ENCODE measurements at places on chromosomes 11 and 22.

DNA sequence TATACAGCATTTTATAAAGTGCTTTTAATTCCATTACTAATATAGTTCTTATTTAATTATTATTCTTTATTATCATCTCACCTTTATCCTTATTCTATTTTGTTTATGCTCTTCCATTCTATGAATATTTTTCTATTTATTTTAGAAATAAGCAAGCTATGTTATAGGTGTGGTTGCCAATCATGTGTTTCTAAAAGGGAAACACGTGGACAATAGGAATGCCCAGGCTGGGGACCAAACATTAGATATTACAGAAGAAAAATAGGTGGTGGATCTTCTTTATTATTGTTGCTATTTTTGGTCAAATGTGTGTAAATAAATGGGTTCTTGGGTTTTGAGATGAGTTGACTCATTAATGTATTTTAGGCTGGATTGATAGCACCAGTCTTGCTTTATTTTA is 438.3 kb downstream of the RAB38 start:
- DNase-seq = no peak

GRCh38 chr11:115996125-115996807 is 492.1 kb upstream of the CADM1 start:
- no peak for DNase-seq

GRCh38 chr11:14234446-14234845 is 124.5 kb downstream of the RRAS2 start:
- no peak for DNase-seq

- DNase-seq = no peak
Measured at GRCh38 chr22:49158741-49159564, 668.7 kb downstream of the BRD1 start.

GRCh38 chr11:108945341-108945740 is 280.5 kb downstream of the DDX10 start:
- no peak for DNase-seq

- no peak for DNase-seq
Measured at GRCh38 chr11:72962084-72962483, 147.9 kb downstream of the ATG16L2 start.

DNA sequence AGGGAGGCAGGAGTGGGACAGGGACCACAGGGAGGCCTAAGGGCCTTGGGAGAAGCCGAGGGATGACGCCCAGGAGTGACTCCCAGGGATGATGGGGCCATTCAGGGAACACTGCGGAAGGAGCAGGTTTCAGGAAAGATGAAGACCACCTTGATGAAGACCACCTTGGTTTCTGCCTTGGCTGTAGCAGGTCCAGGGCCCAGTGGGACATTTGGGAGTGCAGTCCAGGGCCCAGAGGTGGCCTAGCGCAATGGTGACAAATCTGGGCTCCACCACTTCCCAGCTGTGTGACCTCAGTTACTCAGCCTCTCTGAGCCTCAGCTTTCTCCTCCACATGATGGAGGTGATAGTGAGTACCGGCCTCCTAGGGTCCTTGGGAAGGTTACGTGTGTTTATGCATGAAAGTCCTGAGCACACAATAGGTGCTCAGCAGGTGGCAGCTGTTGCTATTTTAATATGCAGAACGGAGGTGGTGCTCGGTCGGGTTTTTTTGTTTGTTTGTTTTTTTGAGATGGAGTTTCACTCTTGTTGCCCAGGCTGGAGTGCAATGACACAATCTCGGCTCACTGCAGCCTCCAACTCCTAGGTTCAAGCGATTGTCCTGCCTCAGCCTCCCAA is 770 bp downstream of the TSGA10IP start:
- no peak for DNase-seq

- no peak for DNase-seq
Measured at GRCh38 chr11:9151631-9152030, 60.2 kb upstream of the SCUBE2 start.

DNA sequence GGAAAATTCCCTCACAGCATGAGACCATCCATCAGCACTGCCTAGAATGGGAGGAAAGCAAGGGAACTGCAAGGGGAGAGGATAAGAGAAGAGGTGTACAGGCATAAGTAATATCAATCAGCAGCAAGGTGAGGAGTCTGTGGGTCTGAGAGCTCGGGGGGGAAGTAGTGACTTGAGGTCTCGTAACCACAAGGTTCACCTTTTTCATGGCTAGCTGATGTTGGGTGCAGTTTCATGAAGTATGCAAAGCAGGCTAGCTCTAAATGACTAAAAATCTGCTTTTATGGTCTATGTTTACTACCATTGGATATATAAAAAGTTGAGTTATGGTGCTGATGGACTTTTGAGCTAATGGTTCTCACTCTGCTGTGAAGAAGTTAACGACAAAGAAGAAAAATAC is 35.8 kb downstream of the OR4C6 start:
- DNase-seq = no peak

- no peak for DNase-seq
Measured at GRCh38 chr11:88306785-88307184, 30.8 kb downstream of the CTSC start.

GRCh38 chr11:117690484-117691217 is 106.4 kb downstream of the DSCAML1 start:
- no peak for DNase-seq

DNA sequence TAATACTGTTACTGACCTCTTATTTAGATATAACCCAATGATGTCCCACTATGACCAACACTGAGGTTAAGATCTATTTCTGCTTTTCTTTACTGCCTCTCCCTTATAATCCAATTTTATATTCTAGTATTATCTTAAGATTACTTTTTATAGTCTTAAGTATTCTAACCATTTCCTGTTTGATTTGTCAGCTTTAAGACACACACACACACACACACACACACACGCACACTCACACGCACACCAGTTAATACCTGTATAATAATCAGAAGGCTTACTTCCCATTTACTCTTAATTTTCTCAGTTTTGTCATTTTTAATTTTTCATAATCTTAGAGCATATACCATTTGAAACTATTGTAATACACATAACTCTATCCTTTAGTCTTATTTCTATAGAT is 226.0 kb upstream of the C11orf87 start:
- DNase-seq = no peak

DNA sequence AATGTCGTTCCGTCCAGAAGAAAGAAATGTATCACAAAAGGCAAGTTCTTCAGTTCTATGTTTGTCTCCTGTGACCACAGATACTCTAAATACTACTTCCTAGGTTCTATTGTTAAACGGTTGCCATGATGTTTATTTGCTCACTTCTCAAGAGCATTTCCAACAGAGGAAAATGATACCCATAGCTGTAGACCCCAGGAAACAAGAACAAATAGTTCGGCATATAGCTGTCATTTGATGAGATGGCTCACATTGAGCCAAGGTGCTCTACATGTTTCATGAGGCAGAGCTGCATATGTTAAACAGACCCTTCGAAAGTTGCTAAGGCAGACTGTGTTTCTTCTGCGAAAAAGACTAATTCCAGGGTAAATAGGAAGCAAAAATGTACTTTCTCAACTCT is 15.4 kb upstream of the ANGPTL5 start:
- DNase-seq = no peak

GRCh38 chr22:44947049-44947448 is 62.8 kb downstream of the PHF21B start:
- no peak for DNase-seq

DNA sequence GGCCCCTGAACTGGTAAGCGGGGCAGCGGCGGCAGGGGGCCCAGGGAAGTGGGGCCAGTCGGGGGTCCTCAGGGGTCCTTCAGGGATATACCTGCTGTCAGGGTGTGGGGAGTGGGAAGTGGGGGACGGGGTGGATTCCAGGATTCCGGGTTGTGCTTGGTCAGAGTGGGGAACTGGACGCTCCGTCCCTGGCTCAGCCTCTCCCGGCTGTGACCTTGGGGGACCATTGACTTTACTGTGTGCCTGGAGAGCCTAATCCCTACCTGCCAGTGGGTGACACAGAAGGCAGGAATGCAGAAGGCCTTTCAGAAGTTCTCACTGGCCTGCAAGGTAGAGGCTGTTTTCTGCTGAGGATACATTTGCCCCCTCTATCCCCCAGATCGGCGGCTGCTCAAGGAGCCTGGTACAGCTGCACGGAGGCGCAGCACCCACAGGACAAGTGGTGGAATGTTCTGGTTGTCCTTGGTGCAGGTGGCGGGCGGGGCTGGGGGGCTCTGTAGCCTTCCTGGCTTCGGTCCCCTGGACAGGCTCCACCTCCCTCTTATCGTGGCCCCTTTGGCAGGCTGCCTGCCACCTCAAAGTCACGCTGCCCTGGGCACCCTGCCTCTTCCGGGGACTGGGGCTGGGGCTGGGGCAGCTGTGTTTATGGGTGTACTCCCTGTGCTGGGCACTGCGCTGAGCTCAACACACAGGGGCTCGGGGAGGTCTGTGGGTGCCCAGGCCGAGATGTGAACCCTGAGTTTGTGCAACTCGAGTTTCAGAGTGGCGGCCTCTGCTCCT is 18.4 kb downstream of the KCNQ1 start:
- DNase-seq = no peak

GRCh38 chr22:49423125-49423650 is 404.5 kb downstream of the BRD1 start:
- DNase-seq = no peak

GRCh38 chr11:61279934-61280659 is 15.0 kb downstream of the VWCE start:
- DNase-seq = peak; percentile 75

GRCh38 chr11:45847911-45848316 is 639 bp downstream of the CRY2 start:
- DNase-seq = no peak

GRCh38 chr11:88115828-88116755 is 59.2 kb downstream of the RAB38 start:
- no peak for DNase-seq

DNA sequence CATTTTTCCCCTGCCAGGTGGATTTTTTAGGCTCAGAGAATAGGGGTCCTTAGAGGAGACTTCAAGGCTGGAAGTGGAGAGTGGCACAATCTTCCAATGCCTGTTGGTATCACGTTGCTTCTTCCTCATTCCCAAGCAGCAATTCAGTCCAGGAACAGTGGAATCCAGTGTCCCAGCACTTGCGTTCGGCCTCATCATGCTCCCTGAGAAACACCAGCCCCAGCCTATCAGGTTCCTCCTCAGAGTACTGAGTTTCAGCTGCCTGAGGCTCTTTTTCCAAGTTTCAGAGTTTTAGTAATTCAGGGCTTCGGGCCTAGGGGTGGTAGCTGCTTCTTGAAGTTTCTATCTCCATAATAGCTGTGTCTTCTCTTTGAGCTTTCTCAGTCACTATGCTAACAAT is 31.9 kb upstream of the NRGN start:
- no peak for DNase-seq

DNA sequence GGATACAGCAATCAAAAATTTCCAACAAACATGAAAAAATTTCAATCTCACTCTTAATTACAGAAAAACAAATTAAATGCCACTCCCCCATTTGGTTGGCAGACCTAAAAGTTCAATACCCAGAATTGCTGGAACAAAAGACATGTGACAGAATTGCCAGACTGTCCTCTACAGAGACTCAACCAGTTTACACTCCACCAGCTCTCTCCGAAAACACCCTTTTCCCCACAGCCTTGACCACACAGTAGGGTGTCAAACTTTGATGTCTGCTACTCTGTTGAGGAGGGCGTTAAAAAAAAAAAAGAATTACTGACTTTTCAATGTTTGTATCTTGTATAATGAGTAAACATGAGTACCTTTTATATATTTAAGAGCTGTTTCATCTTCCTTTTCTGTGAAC is 44.7 kb upstream of the YPEL1 start:
- no peak for DNase-seq

- DNase-seq = no peak
Measured at GRCh38 chr22:28736301-28737155, 5.1 kb downstream of the CHEK2 start.

DNA sequence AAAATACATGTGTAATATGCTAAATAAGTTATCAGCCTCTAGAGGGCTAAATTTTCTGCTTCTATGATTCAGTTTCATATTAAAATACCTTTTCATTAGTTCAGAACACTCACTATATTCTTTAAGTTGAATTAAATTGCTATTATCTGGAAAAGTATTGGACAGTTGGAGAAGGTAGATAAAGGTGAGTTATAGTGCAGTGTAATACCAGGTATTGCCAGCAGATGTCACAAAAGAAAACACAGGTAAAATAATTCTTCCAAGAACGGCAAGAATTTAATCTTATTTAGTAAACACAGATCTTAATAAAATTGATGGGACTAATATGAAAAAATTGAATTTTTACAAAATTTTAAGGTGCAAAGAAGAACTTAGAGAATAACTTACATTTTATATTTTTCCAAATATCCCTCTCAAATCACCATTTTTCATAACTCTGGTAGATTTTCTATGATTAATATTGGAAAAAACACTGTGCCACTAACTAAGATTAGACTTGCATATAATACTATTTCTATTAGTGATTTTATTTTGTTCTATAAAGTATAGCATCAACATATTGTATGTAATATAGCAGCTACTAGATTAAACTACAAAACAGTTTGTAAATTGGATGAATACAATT is 1.7 kb upstream of the LRRC4C start:
- no peak for DNase-seq

DNA sequence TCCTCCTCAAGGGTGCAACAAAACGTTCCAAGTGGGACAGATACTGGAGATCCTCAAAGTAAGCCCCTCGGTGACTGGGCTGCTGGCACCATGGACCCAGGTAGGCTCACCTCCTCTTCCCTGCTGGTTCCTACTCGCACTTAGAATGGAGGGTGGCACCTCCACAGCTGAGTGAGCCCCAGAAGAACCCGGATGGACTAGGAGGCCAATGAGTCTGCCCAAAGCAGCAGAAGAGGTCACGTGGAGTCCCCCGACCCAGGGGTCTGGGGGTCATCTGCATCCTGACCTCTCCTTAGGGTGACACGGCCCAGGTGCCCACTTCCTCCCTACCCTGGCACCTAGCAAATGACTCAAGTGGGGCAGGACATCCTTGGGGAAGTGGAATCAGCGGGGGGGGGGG is 4.4 kb downstream of the APOL1 start:
- no peak for DNase-seq

DNA sequence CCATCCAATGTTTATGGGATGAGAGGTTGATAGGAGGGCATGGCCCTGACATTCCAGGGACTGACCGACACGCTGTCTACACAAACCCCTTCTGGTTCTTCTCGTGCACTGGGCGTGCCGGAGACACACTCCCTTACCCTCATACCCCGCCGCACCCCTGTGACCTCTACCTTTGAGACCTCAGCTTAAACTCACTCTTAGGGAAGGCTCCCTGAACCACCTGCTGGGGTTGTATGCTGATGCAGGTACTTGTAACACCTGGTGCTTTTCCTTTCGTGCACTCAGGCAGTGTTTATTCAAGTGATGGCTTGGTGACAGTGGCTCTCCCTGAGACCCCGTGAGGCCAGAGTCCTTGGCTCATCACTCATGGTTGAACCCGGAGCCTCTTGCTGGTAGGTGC is 12.0 kb downstream of the PPARA start:
- DNase-seq = no peak

GRCh38 chr22:26463688-26464087 is 19.9 kb downstream of the HPS4 start:
- no peak for DNase-seq

All from LNCaP clone FGC (cell line).